ENCODE measurements at places on chromosomes 7 and 10.
A peak's percentile ranks its signal among the peaks of the same experiment; 100 is the strongest.

- DNase-seq: peak; percentile 32
These were observed 29.5 kb downstream of the EGFR start for GRCh38 chr7:55048221-55048859.

- DNase-seq: no peak
These were observed 13.2 kb downstream of the AKR1B15 start for GRCh38 chr7:134562136-134562535.

- DNase-seq: peak; percentile 72
These were observed 2.4 kb downstream of the AMPH start for GRCh38 chr7:38628630-38629385.

GRCh38 chr10:117750616-117751015 is 208.1 kb downstream of the EMX2 start:
- no peak for DNase-seq

GRCh38 chr10:106481598-106482275 is 682.8 kb downstream of the SORCS1 start:
- no peak for DNase-seq

GRCh38 chr7:18471476-18472160 is 23.9 kb upstream of the HDAC9 start:
- peak; percentile 59 for DNase-seq

GRCh38 chr10:101442456-101442800 is 88.5 kb downstream of the BTRC start:
- DNase-seq: no peak

GRCh38 chr7:49669692-49670260 is 103.7 kb upstream of the VWC2 start:
- DNase-seq: no peak

DNA sequence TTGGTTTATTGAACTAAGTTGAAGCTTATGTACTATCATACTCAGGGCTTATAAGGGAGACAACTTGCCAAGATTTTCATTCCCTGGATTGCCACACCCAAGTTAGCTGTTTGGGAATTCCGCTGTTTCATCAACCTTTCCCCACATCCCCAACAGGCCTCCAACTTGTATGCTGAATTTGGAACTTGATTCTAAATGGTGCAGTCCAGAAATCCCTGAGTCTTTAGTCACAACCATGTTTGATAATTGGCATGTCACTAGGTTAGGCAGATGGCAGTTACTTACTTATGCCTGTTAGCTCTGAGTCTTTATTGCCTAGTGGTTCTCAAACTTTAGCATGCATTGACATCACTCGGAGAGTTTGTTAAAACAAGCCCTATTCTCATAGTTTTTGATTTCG is 135.4 kb upstream of the PRPS1L1 start:
- DNase-seq: no peak

GRCh38 chr10:18043148-18044006 is 91.7 kb downstream of the SLC39A12 start:
- no peak for DNase-seq

DNA sequence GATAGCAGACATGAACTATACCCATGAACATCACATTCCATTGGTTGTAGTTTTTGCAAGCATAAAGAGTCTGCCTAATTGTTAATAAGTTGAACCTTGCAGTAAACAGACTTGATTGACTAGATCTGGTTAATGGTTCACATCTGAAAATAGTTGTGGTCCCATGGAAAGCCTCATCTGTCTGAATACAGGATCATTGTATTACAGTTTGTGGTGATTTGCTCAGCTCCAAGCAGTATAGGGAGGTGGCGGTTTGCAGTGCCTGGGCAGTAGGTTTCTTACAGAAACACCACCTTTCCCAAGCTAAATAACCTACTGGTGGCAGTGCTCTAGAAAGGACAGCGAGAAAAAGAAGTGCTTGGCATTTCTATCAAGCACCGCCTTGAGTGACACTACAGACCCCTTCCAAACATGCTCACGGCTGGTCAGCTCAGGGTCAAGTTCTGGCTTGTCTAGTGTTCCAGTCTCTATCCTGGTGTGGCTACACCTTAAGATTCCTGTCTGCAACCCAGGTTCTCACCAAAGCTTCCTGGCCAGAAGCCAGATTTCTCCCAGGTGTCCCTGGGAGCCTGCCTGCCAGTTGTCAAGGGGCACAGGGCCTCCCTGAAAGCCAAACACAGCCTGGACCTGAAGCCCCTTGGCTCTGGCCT is 119.9 kb downstream of the FANK1 start:
- no peak for DNase-seq

DNA sequence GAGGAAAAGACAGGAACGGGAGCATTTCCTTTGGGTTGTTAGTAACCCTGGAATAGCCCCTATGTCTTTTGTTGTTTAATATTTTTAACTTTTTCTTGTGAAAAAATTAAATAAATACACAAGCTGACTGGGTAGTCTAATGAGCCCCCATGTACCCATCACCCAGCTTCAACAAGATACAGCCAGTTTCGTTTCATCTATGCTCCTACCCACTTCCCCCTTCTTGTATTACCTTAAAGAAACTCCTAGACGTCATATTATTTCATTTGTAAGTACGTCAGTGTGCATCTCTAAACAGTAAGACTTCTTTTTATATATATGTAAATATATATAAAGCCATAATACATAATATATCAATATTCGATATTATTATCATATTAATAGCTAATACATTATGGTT is 42.8 kb upstream of the NUB1 start:
- no peak for DNase-seq

DNA sequence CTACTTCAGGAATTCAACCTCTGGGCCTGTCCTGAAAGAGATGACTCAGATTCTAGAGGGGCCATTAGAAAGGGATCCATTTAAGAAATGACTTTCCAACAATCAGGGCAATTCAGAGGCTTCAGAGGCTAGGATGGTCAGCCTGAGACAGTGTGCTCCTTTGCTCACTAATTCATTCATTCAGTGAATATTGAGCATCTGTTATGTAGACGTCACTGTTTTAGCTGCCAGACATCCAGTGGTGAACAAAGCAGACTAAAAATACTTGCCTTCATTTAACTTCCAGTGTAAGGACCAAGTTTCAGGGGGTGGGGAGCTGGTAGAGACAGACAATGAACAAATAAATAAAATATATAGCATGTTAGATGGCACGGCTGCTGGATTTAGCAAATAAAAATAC is 1.6 kb downstream of the KIAA1217 start:
- DNase-seq: no peak

- no peak for DNase-seq
These were observed 9.9 kb upstream of the PRKAG2 start for GRCh38 chr7:151886783-151887182.

- DNase-seq: no peak
These were observed 229.3 kb upstream of the KMT2E start for GRCh38 chr7:104784686-104785085.

DNA sequence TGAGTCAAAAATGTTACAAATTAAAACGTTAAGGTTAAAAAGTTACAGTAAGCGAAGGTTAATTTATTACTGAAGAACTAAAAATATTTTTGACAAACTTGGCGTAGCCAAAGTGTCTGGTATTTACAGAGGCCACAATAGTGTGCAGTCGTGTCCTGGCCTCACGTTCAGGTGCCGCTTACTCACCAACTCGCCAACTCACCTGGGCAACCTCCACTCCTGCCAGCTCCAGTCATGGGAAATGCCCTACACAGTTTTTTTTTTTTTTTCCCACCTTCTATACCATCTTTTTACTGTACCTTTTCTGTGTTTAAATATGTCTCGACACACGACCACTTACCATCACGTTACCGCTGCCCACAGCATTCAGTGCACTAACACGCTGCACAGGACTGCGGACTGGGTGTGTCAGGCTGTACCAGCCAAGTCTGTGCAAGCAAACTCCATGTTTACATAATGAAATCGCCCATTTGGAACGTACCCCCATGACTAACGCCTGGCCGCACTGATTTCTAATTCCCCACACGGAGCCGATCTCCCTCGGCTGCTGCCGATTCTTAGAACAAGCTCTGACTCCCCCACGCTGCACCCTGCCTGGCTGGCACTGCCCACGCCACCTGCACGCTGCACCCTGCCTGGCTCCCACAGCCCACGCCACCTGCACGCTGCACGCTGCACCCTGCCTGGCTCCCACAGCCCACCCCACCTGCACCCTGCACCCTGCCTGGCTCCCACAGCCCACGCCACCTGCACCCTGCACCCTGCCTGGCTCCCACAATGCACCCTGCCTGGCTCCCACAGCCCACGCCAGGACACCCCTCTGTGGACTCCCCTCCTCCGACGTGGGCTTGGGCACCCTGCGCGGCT is 203.1 kb downstream of the ZMYND11 start:
- peak; percentile 27 for DNase-seq

DNA sequence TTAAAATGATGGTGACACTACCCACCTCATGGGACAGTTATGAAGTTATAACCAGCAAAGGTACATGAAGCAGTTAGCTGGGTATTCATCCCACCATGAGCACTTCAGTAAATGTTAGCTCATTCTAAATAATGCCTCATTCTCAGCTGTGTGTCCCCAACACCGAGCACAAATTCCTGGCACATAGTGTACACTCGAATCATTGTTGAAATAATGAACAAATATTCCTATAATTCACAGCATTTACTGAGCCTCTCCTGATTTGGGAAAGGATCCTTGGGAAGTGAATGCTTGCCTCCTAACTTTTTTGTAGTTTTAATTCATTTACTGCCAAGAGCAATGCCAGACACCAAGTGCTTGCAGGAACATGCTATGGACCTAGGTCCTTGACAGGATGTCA is 235.2 kb downstream of the DGKI start:
- no peak for DNase-seq

GRCh38 chr7:1310936-1311335 is 78.3 kb downstream of the UNCX start:
- no peak for DNase-seq

DNA sequence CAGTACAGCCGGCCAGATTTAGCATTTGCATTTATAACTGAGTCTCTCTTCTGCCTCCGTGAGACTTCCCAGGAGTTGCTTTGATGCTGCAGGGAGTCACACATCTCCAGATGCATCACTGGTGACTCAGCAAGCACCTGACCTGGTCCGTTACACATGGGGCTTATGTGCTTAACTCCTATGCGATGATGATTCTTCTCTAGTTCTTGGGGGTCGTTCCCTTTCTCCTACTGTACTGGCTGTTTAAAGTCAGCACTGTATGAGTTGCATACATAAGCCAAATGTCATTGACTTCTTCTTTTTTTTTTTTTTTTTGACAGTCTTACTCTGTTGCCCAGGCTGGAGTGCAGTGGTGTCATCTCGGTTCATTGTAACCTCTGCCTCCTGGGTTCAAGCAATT is 13.0 kb upstream of the AKR1E2 start:
- DNase-seq: no peak

Data from G401 (cell line).